ENCODE measurements at places on chromosomes 1 and 21. TPM values are rescaled to one million over a fixed set of nuclear protein-coding genes. Genes with fewer than 3 reads are reported as not detected.

- DNase-seq: no peak
Observed at GRCh38 chr1:158600735-158601134, 4.3 kb upstream of the OR10Z1 start.

- DNase-seq: no peak
Observed at GRCh38 chr1:152457071-152457470, 43.0 kb upstream of the CRNN start.

GNPAT gene
- 50.9 TPM for total RNA-seq

- DNase-seq: no peak
Observed at GRCh38 chr1:168081373-168082007, 55.2 kb downstream of the GPR161 start.

GRCh38 chr1:11670747-11671146 lies 6.7 kb downstream of the FBXO6 start:
- no peak for DNase-seq

GRCh38 chr1:70674941-70675685 lies 264.0 kb downstream of the CTH start:
- DNase-seq: no peak

DNA sequence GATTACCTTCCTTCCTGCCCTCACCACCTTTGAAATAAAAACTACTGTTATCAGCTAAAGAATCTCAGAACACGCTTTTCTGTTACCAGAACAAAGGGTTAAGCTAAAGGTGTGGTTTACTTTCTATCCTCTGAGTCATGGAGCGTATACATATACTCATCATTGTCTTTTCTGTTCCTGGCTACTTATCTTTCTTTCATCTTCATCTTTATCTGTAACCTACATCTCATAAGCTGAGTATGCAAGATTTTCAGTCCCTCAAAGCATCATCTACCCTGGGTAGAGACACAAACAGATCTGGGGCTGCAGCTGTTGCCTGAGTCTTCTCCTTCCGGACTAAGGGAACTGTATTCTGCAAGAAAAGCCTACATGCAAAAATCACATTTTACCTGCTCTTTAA lies 75.6 kb downstream of the LMO4 start:
- DNase-seq: peak; percentile 18

- DNase-seq: no peak
Observed at GRCh38 chr1:109761227-109762038, 2.3 kb downstream of the EPS8L3 start.

GRCh38 chr1:41642922-41643821 lies 158.7 kb upstream of the EDN2 start:
- DNase-seq: no peak

PGBD5 gene
- total RNA-seq: not detected

ALX3 gene
- not detected for total RNA-seq

DNA sequence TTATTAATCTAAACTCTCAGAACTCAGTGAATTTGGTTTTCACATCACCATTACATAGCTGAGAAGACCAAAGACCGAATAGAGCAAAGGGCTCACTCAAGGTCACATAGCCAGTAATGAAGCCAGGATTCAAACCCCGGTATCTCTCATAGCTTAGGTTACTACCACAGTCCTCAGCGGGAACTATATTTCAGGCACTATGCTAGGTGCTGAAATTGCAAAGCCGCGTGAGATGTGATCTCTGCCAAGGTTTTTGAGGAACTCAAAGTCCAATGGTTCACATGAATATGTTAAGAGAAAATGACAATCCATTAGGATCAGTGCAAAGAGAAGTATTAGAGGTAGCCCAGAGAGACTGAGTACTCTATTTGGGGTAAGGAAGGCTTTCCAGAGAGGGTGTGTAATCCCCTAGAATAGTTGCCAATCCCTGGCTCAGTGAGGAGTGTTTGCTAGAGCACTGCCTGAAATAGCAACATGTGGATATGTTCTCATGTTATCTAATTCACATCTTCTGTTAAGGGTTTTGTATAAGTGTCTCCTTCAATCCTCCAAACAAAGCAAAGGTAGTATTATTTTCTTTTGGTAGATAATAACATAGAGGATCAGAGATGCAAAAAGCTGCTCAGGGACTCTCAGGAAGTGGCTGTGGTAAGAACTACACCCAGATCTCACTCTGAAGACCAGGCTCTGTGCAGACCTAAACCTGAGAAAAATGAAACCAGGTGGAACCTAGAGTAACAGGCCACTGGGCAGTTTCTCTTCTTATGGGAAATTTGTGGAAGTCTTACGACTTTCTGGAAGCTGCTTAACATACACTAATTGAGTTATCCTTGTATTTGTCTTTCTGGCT lies 93.1 kb upstream of the C8B start:
- no peak for DNase-seq

GRCh38 chr1:58966103-58966916 lies 182.5 kb upstream of the JUN start:
- no peak for DNase-seq
